ENCODE measurements at places on chromosomes 2 and 18.
A peak's percentile ranks its signal among the peaks of the same experiment; 100 is the strongest.

DNA sequence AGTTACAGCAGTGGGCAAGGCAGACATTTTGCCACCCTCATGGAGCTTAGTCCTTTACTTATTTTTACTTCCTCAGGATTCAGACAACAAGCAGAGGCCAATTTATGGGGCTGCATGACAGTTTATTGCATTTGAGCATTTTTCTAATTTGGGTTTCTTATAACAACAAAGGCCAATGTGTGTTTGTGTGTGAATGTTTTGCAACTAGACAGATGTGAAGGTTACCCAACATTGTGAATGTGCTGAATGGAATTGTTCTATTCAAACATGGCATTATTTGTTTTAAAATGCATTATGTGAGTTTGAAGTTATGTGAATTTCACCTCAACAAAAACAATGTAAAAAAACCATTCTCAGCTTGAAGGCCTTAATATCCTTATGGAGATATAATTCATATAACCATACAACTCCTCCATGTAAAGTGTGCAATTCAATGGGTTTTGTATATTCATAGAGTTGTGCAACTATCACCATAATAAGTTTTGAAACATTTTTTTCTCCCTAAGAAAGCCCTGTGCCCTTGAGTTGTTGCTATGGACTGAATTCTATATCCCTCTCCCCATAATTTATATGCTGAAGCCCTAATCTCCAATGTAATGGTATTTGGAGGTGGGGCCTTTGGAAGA, 57.3 kb downstream of the CCDC195 start:
- DNase-seq, result no peak

GRCh38 chr2:102251042-102251848, 60.1 kb upstream of the IL1RL1 start:
- DNase-seq, result peak; percentile 66

GRCh38 chr2:36729067-36729466, 32.6 kb downstream of the VIT start:
- no peak for DNase-seq

DNA sequence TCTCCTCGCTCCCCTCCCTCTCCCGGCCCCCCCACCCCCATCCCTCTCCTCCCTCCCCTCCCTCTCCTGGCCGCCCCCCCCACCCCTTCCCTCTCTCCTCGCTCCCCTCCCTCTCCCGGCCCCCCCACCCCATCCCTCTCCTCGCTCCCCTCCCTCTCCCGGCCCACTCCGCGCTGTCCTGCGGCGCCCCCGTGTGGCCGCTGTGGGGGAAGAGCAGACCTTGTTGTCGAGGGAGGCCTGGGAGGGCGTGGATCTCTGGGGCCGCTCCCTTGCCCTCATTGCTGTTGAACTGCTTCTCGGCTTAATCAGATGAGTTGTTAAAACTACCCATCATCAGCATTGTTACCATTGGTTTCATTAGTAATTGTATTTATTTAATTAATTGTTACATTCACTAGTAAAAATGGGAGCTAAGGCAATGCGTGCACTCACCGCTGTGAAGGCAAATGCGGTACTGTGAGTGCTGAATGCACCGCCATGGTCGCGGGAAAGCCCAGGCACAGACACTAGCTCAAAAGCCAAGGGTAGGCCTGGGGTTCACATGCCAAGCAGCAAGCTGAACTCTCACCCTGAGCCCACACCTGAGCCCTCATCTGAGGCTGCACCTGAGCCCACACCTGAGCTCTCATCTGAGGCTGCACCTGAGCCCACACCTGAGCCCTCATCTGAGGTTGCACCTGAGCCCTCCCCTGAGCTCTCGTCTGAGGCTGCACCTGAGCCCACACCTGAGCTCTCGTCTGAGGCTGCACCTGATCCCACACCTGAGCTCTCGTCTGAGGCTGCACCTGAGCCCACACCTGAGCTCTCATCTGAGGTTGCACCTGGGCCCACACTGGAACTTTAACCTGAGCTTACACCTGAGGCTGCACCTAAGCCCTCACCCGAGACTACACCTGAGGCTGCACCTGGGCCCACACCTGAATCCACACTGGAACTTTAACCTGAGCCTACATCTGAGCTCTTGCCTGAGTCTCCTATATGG, 8.8 kb downstream of the RTP5 start:
- peak; percentile 84 for DNase-seq

GRCh38 chr18:78984941-78985784, 5.5 kb downstream of the SALL3 start:
- peak; percentile 41 for DNase-seq

- no peak for DNase-seq
These were observed 1164.3 kb upstream of the GYPC start for GRCh38 chr2:125491663-125492062.

DNA sequence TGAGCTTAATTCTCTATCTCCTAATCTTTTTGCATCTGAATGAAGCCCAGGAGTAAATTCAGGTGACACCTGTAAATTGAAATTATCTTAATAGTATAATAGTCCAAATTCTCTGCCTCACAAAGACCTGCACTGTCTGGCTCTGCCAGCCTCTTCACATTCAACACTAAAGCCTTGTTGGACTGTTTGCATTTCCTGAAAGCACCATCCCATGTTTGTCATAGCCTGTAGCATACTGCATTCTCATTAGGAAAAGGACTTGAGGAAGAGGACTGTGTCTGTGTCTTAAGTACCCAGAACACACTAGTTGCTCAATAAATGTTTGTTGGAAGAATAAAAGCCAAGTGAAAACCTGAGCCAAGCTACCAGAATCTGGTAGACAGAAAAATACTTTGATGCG, 42.9 kb upstream of the GRHL1 start:
- DNase-seq, result no peak

- no peak for DNase-seq
These were observed 953.5 kb downstream of the CNTNAP5 start for GRCh38 chr2:124978597-124978996.

DNA sequence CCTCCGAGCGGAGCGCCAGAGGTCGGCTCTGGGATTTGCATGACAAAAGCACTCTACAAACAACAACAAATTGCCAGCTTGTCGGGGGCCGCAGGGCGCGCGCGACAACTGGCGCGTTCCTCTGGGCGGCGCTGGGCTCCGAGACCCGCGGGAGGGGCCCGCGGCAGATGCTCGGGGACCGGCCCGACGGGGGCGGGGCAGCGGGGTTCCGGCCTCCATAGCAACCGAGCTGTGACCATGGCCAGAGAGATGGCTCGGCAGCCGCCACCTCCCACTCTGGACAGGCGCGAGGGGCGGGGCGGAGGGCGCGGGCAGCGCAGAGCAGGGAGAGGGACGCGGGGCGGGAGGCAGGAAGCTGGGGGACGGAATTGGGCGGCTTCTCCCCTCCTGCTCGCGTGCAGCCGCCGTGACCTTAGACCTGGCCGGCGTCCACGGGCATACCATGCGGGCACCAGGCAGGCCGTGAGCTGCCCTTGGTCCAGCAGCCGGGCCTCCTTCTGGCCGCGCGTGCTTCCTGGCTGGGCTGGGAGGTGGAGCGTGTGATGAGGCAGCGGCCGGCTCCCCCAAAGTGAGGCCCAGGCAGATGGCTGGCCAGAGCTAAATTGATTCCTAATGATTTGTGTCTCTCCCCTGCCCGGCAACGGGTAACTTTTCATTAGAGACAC, 171.5 kb downstream of the CELF4 start:
- no peak for DNase-seq

DNA sequence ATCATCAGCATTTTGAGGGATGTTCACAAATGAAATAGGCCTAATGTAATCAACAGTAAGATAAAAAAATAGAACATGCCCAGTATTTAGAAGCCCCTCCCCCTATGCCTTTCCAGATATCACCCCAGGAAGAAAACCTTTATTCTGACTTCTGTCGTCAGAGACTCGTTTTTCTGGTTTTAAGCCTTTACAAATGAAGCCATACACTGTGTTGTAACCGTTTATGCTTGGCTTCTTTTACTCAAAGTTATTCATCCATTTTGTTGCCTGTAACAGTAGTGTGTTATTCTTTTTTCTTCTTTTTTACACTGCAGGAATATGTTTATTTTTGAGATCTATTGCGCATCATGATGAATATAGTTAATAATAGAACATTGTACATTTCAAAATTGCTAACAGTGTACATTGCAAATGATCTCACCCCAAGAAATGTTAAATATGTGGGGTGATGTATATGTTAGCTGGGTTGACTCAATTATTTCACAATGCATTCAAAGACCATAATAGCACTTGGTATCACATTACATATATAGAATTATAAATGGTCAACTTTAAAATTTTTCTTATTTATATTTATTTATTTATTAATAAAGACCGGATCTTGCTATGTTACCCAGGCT, 28.1 kb upstream of the PNPT1 start:
- no peak for DNase-seq

GRCh38 chr2:64453770-64454385, at the start of gene LGALSL:
Gene LGALSL, plus strand, starts transcription at chr2:64454162. Its CDS starts 384 bp downstream, at chr2:64454546.
- no peak for DNase-seq

- DNase-seq, result no peak
These were observed 34.0 kb downstream of the NAPG start for GRCh38 chr18:10559553-10560451.

GRCh38 chr2:44188696-44189095, 20.0 kb downstream of the PPM1B start:
- no peak for DNase-seq

DNA sequence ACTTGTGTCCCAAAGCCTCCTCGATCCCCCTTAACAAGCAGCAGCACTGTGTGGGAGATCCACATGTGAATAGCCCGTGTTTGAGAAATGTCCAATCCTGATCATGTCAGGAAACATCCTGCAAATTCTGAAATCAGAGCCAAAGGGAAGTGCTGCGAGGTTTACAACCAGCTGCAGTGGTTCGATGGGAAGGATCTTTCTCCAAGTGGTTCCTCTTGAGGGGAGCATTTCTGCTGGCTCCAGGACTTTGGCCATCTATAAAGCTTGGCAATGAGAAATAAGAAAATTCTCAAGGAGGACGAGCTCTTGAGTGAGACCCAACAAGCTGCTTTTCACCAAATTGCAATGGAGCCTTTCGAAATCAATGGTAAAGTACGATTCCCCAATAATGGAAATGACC, at the start of gene MARCO:
MARCO (plus strand) TSS at position 164 of the 400 bp plus-strand sequence; CDS start at position 271, 107 bp downstream.
- no peak for DNase-seq

DNA sequence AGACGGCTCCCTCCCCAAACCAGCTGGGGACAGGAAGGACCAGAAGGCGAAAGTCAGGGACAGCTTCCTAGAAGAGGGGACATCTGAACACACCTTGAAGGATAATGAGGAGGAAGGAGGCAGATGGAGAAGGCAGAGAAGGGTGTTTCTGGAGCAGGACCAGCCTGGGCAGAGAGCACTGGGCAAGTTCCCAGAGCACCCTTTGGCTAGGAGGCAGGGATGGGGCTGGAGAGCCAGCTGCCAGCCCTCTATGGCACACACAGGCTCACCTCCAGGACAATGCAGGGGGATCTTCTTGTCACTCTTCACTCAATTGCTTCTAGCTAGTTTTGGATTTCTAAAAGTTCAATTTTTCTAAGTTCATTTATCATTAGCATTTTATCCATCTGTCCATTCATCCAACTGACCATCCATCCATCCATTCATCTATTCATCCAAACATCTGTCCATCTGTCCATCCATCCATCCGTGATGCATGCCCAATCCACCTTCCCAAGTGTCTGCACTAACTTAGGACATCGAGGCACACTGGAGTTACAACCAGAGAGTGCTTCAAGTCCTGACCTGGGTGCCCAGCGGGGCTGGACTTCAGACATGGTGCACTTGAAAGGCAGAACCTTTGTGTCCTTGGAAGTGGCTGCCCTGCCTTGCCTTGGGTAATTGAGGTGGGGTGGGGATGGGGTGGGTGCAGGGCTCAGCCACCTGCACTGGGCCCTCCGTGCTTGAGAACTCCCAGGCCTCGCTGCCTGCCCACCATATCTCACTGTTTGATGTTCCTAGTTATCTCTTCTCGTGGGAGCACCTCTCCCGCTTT, 42.5 kb downstream of the INHBB start:
- DNase-seq, result no peak

- DNase-seq, result no peak
These were observed 2.2 kb downstream of the NOL4 start for GRCh38 chr18:34222307-34223163.

GRCh38 chr2:55418512-55419232, 984 bp downstream of the CCDC88A start:
- peak; percentile 63 for DNase-seq

GRCh38 chr18:49980896-49981295, 167.6 kb upstream of the ACAA2 start:
- no peak for DNase-seq

DNA sequence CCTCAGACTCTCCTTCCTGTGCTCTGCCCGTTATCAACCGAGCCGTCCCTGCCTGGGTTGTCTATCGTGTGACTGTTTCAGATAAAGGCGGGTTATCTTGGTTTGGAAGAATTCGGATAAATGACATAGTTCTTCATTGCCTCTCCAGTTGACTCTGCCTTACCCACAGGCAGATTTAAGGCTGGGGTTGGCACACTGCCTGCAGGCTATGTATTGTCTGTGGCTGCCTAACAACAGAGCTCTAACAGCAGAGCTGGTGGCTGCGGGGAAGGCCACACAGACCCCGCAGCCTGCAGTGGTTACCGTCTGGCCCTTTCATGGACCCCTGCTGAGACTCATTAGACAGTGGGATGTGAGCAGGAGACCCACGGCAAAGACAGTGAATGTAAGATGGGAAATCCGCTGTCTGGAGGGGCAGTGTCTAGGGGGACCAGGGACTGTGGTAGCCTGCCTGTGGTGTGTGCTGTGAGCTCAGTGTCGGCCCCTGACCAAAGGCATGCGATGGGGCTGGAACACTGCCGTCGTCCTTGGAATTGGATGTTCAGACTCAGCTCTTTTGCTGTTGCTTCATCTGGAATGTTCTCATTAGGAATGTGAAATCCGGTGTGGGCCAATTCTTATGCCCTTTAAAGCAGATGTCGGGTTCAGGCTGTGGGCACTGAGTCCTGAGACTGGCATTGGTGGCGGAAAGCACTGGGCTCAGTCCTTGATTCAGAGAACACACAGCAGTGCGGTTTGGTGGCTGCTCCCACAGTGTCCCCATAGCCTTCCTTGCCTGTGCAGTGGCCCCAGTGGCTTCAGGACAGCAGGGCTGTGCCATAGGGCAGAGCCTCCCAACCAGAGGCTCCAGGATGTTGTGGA, 44.5 kb downstream of the SH3RF3 start:
- peak; percentile 5 for DNase-seq

DNA sequence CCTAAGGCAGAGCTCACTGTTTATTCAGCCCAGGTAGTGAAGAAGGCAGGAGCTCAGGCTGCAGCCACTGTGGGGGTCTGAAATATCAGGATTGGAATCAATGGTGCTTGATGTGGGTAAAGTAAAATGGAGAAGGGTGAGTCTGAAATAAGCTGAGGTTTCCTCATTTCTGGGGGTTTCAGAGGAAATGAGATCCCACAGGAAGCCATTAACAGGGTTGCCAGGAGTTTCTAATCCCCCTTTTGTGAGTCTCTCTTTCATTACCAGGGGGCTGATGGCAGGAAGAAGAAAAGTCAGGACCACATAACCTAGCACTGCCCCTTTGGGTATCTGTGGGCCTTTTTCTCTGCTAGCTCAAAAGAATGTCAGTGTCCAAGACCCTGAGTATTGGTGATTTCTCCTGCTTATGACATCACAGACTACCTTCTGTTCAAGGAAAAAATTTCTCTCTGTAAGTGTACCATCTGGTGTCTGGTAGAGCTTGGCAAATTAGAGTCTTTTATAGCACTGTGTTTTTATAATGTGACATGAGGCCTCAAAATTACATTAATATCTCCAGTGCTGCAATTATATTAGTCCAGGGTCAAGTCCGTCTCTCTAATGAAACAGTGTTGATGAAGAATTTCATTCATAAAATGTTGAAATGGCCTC, 56.0 kb downstream of the LBH start:
- DNase-seq, result no peak

Measured in erythroblast (primary cell).